T47D (cell line): ENCODE measurements at places on chromosomes 13 and 19.

DNA sequence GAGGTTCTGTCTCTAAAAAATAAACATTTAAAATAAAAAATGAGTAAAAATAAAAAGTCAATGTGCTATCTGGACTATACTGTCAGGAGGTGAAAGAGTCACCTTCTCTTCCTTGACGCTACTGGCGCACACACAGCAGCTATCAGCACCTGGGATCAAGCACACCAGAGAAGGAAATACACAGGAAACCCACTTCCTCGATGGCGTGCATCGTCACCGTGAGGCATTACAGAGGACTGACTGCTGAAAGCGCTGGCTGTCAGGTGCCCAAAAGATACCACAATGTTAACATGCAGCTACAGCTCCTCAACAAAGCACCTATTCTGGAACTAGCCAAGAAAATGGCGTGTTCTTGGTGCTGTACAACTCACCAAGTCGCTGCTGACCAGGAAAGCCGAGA, 6.1 kb downstream of the SLC35E1 start:
- no peak for DNase-seq

GRCh38 chr13:74623761-74624160, 489.6 kb upstream of the KLF12 start:
- no peak for DNase-seq

DNA sequence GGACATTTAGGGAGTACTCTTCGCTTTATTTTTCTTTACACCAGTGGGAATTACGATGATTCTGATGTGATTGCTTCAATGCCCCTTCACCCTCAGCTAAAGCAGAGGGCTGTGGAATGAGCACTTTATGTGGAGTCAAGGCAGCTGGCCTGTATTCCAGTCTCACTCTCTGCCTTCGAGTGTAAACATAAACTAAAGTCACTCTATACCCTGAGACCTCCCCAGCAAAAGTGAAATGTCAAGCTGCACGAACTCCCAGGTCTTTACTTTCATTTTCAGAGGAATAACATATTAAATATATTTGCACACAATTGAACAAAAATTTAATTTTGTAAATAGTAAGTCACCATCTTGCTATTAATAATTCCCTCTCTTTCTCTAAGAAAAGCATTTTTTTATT, 557.1 kb downstream of the DACH1 start:
- no peak for DNase-seq

GRCh38 chr13:97306645-97307044, 84.5 kb downstream of the MBNL2 start:
- DNase-seq, result no peak

DNA sequence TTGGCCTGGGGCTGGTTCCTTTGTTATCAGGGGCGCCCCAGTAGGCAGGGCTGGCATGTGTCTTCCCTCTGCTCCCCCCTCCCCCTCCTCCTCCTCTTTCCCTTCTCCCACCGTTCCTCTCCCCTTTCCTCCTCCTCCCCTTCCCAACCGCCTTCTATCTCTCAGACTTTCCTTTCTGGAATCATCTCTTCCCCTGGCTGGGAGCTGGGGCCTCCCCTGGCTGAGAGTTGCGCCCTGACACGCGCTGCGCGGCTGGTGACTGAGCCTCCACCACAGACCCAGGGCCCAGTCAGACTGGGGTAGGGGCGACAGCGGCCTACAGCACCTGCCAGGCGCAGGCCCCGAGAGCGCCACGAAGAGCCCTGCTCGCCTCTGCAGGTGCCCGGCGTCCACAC, 2.8 kb downstream of the PNMA8B start:
- no peak for DNase-seq

GRCh38 chr19:46451352-46451751, 20.0 kb downstream of the PNMA8A start:
- no peak for DNase-seq

- DNase-seq, result no peak
Measured at GRCh38 chr13:60398907-60399589, 2.0 kb downstream of the TDRD3 start.

DNA sequence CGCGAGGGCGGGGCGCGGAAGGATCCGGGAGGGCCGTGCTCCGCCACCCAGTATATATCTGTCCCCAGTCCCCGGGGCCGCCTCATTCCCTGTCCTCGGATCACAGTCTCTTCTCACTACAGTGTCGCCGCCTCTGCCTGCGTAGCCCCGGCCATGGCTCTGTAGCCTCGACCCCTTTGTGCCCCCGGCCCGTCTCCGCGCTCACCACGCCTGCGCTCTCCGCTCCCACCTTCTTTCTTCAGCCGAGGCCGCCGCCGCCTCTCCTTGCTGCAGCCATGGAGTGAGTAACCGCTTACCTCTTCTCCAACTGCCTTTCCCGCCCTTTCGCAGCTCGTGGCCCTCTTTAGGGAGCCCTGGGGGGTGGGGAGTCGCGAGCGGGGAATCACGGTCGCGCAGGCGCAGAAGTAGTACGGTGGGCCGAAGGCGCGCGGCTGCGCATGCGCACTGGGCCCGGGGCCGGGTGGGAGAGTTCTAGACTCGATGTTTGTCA, at the start of the genes ATF5 and NUP62:
Gene ATF5, plus strand, starts transcription at position 85 of the 490 bp plus-strand sequence. CDS start 1,646 bp downstream, outside the sequence.
Gene NUP62, minus strand, starts transcription at position 384 of the 490 bp plus-strand sequence. CDS start 19,697 bp downstream, outside the sequence.
- DNase-seq, result peak; percentile 90

DNA sequence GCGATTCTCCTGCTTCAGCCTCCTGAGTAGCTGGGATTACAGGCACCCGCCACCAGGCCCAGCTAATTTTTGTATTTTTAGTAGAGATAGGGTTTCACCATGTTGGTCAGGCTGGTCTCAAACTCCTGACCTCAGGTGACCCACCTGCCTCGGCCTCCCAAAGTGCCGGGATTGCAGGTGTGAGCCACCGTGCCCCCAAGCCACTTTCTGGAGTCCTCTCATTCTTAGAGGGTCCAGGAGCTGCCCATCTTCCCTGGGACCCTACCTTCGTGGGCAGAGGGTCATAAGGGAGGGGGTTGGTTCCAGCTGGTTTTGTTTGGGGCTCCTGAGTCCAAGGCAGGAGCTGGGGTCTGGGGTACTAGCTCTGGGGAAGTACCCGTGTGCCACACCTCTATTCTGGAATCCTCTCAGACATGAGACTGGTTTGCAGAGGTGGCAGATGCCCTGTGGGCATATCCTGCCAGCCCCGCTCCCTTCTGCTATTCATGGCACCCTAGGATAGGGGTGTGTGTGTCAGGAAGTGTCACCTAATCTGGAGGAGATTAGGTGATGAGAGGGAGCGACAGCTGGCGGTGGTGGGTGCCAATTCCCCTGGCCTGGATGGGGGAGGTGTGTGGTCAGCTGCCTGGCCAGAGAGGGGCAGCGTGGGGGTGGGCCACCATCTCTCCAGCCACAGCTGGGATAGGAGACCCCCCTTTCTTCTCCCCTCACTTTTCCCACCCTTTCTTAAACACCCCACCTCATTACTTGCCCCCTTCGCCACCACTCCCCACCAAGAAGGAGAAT, 2.1 kb downstream of the PRMT1 start:
- no peak for DNase-seq

GRCh38 chr19:4059891-4060620, 6.6 kb downstream of the ZBTB7A start:
- no peak for DNase-seq

- DNase-seq, result no peak
Measured at GRCh38 chr13:90997951-90998350, 349.5 kb upstream of the MIR17HG start.

DNA sequence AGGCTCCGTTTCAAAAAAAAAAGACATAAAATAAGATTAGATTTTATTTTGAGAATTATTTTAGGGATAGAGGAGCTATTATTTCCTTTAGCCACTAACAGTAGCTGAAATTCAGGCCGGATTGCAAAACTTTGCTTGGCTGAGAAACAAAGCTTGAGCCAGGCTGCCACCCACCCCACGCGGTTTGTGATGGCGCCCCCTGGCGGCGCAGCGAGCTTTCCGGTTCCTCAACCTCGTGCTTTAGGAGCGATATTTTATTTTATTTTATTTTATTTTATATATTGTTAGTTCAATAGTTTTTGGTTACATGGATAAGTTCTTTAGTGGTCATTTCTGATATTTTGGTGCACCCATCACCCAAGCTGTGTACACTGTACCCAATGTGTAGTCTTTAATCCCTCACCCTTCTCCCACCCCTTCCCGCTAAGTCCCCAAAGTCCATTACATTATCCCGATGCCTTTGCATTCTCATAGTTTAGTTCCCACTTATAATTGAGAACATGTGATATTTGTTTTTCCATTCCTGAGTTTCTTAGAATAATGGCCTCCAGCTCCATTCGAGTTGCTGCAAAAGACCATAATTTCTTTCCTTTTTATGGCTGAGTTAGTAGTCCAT, 19.8 kb upstream of the CEACAM4 start:
- DNase-seq, result peak; percentile 13

- DNase-seq, result no peak
Measured at GRCh38 chr19:15237759-15238638, 5.8 kb upstream of the EPHX3 start.

- peak; percentile 97 for DNase-seq
Measured at GRCh38 chr19:2385053-2385721, 25.1 kb downstream of the TMPRSS9 start.
